ENCODE measurements at places on chromosomes 4 and X.

GRCh38 chrX:41258226-41258625 lies 75.7 kb upstream of the DDX3X start:
- DNase-seq = no peak

GRCh38 chr4:137070614-137071013 lies 461.7 kb downstream of the PCDH18 start:
- DNase-seq = no peak

- no peak for DNase-seq
These were observed 562.4 kb downstream of the TLL1 start for GRCh38 chr4:166435449-166435848.

GRCh38 chr4:120071192-120071795 lies 4.6 kb upstream of the MAD2L1 start:
- peak; percentile 74 for DNase-seq

GRCh38 chr4:119227690-119228089 lies 15.2 kb downstream of the USP53 start:
- DNase-seq = no peak

DNA sequence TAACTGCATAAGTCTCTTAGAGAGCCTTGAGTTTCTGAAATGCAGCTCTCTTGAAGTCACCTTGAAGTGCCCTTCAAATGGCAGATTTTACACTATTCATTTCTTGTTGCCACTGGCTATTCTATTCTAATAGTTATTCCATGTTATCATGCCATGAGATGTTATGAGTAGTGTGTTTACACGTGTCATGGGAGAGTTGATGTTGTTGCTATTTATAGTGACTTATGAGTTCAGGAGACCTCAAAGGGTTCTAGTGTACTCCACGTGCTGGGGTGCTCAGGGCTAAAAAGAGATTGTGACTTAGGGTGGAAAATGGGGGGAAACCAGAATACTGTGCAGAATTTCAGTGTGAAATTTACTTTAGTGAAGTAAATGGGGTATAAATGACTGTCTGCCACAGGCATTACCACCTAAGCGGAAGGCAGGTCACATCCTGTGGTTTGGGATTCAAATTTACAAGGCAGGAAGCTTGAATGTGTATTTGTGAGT lies 77.1 kb upstream of the SLC4A4 start:
- no peak for DNase-seq

DNA sequence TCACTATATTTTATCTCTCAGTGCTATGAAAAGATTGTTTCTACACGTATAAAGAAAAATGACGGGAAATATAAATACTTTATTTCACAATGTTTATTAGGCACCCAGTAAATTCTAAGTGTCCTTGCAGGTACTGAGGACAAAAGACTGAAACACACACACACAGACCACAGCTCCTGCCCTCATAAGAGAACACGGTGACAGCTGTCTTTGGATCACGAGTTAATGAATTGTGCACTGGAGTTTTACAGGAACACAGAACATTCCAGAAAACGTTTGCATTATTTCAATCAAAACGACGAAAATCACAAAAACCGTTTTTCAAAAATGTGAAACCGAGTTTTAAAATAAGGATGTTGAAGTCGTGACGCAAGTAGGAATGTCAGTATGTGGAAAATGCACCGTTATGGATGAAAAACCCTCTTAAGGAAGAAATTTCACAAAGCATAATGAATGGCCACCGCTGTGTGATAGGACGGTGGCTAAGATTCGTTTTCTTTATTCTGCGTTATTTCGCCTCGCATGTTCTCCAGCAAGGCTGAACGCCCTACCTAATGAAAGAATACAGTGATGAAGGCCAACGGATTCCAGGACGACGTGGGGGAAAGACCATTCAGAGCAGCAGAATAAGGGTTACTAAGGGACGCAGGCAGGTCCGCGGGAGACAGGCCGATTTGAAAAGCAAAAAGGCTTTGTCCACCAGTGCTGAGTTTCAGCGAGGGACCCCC lies 24.2 kb downstream of the FAM156A start:
- no peak for DNase-seq

GRCh38 chrX:46330513-46330912 lies 214.7 kb downstream of the ZNF674 start:
- DNase-seq = no peak

Data from CD4-positive, alpha-beta T cell treated with Interleukin-21 for 1 hour (primary cell).